ENCODE measurements at places on chromosomes 5 and 9.

DNA sequence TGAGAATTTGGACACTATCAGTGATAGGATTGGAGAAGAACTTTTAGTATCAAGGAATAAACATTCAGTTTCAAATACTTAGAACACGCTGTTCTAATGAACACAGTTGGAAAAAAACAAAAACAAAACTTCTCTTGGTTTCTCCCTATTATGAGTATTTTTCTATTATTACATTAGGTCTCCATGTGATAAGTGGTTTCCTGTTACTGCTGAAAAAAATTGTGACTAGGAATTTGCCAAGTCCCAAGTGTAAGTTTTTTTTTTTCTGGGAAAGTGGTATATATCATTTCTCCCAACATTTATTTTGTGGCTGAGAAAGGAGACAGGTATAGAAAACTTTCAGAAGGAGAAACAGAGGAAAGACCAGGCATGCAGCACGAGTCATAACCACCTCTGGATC lies 41.1 kb downstream of the PCSK1 start:
- no peak for DNase-seq

- no peak for DNase-seq
These were observed 22.2 kb upstream of the CREBRF start for GRCh38 chr5:173033923-173034322.

GRCh38 chr5:91433861-91434260 lies 50.7 kb upstream of the ARRDC3 start:
- DNase-seq: no peak

DNA sequence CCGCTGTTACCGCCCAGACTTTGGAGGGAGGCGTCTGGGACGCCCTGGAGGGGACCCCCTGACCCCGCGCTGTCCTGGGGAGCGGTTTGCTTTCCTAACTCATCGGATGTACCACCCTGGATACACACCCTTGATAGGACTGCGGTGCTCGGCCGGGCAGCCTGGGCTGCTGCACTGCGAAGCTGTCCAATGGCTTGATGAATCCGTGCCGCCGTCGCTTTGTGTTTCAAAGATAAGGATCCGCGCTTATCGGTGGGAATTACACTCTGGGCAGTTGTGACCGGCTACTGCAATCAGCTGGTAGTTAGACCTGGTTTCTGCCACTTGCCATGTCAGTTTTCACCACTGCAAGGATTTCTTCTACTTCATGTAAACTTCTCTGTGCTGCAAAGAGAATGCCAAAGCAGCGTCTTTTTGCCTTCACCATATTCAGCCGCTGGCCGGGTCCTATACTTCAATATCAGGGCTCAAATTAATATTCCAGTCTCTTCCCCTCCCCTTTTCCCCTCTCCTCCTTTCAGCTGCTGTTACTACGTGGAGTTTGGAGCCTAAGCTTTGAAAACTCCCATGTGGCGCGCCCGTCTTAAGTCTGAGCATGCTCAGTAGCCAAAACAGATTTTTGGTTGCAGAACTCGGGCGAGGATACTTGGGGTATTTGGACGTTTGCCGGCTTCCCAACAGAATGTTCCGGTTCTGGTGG lies 727 bp downstream of the SMAD5 start:
- DNase-seq: no peak

DNA sequence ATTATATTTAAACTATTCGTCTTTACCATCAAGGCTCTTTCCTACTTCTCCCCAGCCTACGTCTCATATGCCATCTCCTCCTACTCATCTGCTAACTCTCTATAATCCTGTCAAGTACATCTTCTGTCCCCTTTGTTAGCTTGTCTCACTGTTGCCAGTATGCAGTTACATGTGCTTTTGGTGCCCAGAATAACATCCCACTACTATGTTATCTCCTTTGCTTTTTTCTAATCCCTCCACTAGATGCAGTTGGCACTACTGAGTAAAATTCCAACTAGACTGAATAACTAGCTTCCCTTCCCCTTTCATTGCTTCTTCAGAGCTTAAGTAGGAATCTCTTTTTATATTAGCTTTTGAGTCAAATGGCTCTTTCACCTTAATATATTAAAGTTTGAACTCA lies 3.0 kb upstream of the ARRDC3 start:
- DNase-seq: no peak

- DNase-seq: no peak
These were observed 1.6 kb downstream of the FAM219A start for GRCh38 chr9:34456746-34457145.

DNA sequence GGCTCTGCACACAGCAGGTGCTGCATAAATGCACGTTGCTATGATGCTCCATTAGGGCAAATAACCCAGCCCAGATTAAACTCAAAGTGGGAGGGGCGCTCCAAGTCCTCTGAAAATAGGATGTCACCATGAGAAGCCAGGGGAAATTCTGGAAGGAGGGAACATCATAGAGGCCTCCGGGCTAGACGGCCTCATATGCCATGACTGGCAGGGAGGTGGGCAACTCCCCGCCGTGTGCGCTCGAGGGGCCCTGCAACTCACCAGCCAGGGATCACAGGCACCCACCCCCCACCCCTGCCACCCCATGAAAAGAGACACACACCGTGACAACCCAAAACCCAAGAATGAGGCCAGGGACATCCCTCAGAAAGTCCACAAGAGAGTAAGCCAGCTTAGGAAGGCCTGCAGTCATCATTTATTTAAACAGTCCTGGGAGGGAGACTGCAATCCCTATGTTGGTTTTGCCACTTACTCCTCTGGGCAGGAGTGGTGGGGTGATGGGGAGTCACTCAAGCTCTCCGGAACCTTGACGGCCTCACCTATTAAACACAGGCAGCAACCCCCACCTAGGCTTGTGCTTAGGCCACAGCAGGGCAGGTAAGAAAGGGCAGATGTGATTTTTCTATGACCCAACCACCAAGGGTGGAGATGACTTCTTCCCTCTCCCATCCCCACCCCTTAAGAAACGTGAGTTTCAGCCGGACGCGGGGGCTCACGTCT lies 4.0 kb downstream of the VAV2 start:
- DNase-seq: no peak

DNA sequence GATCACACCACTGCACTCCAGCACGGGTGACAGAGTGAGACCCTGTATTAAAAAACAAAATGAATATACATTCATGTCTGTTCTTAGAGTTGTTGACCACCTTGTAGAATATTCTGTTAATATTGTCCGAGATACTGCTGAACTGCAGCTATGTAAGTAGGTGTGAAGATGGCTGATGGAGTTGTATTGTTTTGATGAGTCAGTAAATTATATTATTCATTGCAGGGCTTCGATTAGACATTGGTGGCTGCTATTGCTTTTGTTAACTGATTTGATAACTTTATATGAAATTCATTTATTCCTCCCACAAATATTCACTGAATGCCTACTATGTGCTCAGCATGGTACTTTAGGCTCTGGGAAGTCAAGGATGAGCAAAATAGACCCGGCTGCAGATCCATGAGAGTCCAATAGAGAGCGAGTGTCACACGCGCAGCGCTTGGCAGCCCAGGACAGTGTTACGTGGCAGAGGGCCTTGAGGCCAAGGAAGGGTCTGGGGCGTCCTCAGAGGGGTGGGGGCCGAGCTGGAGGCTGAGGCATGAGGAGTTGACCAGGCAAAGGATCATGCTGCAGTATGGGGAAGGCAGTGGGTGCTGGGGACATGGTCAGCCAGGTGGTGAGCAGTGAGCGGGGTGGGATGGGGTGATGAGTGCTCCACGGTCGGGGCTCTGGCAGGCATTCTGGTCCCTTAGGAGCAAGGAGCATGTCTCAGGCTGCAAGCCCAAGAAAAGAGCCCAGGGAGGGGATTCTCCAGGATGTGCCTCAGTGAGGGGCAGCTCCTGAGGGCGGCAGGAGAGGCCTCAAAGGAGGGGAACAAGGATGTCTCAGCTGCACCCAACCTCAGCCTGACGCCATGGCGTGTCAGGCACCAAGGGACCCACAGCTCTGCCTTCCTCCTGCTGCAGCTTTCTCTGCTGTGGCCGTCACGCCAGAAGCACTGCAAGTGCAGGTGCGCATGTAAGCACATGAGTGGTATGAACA lies 243.5 kb downstream of the GADD45G start:
- DNase-seq: no peak

DNA sequence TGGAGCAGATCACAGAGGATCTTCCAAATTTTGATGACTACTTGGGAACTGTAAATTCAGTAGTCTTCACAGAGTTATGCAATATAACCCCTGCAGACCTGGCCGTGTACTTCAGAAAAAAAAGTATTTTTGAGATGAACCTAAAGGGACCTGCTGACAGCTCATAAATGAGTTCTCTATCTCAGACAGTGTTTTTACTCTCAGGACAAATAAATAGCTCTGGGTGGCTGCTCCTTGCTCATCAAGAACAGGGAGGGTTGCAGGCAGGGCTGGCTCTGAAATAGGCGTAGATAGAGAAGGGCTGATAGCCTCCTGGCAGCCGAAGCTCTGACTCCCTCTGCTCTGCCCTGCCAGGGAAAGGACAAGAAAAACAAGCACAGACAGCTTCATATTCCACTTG lies 64.8 kb downstream of the PLAC8L1 start:
- no peak for DNase-seq

- DNase-seq: no peak
These were observed 441.6 kb upstream of the BRINP1 start for GRCh38 chr9:119810645-119811429.

DNA sequence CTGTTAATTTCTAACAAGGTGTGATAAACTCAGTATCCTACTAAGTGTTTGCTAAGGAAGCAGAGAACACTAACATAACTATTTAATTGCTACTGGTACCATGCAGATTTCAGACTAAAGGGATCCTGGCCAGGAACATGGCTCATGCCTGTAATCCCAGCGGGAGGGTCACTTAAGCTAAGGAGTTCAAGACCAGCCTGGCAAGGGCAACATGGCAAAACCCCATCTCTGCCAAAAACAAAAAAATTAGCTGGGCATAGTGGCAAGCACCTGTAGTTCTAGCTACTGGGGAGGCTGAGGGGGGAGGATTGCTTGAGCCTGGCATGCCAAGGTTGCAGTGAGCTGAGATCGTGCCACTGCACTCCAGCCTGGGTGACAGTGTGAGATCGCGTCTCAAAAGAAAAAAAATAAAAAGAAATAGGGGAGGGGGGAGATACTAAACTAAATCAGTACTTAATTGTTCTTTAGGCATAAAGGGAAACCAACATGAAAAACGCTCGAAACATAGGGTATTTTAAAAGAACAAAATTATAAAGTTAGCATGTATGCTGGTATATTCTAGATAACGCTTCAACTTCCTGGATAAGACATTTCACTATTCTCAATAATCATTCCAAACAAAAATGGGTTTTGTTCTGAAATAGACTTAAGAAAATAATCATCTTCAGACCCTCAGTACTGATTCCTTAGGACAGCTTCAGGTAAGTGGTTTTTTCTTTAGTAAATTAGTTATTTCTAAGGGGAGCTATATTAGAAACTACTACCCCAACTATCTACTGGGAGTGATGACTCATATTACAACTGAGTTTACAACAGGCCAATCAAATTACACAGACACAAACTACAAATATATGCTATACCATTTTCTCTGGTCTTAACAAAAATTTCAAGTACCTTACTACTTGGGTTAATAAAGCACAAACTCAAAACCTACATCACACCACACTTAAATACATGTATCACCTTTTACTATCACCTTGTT lies 3.5 kb downstream of the PANK3 start:
- DNase-seq: no peak

GRCh38 chr9:132769906-132770769 lies 99.9 kb downstream of the GTF3C4 start:
- peak; percentile 36 for DNase-seq

DNA sequence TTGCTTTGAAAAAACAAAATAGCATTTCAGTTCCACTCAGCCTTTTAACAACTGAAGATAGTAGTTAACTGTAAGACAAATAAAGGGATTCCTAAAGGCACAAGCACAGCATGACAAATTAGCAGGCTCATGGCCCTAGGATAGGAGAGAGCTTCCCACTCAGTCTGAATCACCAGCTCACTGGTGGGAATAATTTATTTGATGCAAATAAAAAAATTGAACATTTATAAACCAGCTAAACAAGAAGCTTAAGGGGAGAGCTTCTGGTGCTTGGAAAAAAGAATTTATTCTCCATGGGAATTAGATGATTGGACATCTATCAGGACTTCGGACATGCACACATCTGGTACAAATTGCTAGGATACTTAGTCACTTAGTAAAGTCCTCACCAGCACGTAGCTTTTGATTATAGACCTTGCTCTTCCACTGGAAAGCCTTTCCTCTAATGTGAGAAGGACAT lies 294.1 kb upstream of the TNC start:
- no peak for DNase-seq

DNA sequence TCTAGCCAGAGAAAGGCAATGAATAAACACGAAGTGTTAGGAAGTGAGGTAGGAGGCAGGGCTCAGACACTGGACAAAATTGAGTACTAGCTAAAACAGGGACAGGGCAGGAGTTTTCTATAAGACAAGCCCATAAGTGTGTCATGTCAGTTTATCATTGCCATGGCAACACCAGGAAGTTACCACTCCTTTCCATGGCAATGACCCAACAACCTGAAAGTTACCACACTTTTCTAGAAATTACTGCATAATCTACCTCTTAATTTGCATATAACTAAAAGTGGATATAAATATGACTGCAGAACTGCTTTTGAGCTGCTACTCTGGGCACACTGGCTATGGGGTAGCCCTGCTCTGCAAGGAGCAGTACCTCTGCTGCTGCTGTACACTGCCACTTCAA lies 442.5 kb upstream of the COX7C start:
- DNase-seq: no peak

DNA sequence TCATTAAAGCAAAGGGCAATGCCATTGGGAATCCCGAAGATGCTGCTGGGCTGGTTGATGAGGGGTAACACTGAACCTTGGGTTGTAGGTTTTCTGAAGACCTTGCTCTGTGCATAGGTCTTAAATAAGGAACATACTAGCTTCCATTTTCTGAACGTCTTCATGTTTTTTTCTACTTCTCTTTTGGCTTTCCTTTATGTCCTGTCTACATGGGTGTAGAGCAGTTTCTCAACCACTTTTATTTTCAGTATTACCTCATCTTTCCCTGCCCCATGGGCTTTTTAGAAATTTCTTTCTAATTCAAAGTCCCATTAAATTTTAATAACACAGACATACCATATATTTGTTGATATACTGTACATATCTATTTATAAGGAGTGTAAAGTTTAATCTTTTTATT lies at the start of gene IFNA14:
Gene IFNA14 (minus strand): TSS at position 95 of the 400 bp plus-strand sequence. CDS start 70 bp downstream, at position 25.
- no peak for DNase-seq

DNA sequence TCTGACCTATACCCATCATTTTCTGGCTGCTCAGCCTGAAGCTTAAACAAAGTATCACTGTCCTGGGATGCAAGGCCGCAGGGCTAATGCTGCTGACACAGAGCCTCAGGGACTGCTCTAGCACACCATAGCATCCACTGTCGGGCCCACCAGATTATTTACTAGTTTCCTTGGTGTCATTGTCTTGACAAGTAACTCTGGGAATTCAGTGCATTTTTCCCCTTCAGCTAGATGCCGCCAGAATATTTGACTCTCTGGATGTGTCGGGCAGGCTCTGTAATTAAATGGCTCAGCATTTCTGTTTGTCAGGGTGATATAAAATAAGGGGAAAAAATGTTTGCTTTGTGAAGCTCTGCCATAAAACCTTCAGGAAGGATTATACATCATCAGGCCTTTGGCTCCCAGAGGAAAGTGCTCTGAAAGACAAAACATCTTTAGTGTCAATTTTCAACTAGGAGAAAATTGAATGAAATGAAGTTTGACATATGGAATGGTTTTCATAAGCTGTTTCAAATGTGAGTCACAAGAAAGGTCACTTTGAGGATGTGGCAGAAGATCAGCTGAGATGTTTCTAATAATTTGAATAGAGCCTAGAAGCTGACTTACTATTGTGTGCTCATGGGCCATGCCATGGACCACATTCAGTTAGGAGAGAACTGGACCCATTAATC lies 350.1 kb downstream of the TMEM232 start:
- DNase-seq: no peak

- DNase-seq: no peak
These were observed 371.0 kb downstream of the CSNK1G3 start for GRCh38 chr5:123882965-123883345.

GRCh38 chr5:172646716-172647285 lies 5.7 kb downstream of the NEURL1B start:
- DNase-seq: no peak
